AG08396 (cell line): ENCODE measurements at places on chromosomes 13 and 19.
A peak's percentile ranks its signal among the peaks of the same experiment; 100 is the strongest.

DNA sequence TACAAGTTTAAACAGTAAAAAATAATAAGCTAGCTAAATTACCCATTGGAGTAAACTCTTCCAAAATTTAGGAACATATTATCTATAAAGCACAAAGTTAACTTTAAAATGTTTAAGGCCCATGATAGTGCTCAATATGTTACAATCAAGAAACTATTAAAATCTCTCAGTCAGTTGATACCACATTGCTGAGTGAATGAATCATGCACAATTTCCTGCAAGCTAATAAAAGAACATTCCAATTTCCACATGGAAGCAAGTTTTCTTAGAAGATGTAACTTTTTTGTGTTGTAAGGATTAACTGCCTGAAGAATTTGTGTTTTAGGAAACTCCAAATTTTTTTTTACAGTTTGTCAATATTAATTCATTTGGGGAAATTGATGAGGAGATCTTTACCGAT is 666.6 kb downstream of the SLITRK1 start:
- peak; percentile 2 for DNase-seq

- no peak for DNase-seq
Measured at GRCh38 chr19:12425236-12425887, 15.5 kb downstream of the ZNF443 start.

DNA sequence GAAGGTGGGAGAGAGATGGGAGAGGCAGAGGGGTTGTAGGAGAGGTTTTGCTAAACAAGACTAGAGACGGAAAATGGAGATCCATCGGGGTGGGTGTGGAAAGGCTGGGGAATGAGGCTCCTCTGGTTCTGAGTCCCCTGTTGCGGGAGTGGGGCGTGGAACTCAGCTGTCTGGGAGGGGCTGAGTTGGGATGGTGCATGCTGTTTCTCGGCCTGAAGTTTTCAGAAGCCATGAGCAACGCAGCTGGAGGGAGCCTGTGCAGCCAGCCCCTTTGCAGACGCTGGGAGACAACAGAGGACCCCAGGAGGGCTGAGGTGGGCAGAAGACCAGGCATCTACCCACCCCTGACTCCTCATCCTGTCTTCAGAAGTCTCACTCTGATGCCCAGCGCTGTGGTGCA is 7.4 kb upstream of the GIPR start:
- peak; percentile 6 for DNase-seq

- DNase-seq, result no peak
Measured at GRCh38 chr13:102033857-102034331, 368.0 kb downstream of the FGF14 start.

- no peak for DNase-seq
Measured at GRCh38 chr19:30084390-30084819, 142.4 kb downstream of the URI1 start.

DNA sequence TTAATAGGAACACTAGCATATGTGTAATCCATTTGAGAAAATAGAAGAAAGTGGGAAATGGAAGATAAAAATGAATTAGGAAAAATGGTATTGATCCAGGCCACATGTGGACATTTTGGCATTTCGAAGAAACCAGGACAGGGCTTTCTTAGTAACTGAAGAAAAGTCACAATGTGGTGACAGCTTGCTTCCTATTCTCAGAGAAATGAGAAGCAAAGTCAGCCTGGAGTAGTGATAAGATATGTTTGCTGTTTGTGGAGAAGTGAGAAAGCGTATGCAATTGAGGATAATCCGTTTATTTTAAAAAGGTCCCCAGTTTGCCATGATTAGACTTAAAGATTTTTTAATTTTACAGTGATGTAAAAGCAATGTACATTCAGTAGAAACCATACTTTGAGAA is 127.9 kb downstream of the SLITRK6 start:
- DNase-seq, result no peak

DNA sequence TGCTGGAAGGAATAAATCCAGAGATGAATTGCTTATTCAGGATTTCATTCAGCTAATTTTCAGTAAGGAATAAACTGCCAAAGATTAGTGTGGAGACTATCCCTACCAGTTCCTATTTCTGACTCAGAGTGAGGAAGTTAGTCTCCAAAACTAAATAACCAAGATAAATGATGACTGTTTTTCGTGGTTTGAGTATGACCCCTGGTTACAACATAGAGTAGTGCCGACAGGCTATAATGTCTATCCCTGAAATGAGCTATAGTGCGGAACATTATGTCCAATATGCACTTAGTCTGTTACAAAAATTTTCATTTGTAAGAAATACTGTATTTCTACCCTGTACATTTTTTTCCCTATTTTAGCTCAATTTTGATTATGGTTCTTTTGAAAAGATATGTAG is 51.4 kb downstream of the NBEA start:
- DNase-seq, result no peak

GRCh38 chr13:113666329-113666670 is 719 bp upstream of the GRK1 start:
- no peak for DNase-seq

DNA sequence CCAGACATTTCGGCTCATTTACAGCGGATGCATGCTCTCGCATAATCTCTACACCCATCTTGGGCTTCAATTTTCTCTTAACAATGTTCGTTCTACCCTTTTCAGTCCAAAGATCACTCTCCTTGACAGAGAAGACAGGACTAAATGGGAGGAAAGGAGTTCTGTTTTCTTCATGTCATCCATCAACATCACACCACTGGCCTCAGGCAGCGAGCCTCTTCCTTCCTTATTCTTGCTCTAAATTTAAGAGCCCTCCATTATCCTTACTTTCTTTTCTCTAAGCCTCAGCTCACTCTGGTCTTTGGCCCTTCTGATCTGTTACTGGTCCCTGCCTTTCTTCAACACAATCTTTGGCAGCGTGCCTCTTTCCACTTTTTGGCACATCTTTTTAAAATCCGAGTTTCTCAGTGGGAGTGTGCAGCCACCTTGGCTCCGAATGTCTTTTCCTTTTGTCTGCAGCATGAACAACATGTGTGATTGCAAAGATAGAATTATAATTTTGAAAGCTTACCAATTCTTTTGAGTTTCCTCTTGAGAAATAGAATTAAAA is 98.7 kb downstream of the FAM216B start:
- no peak for DNase-seq

- no peak for DNase-seq
Measured at GRCh38 chr13:100341327-100341726, 247.3 kb downstream of the GGACT start.

- peak; percentile 73 for DNase-seq
Measured at GRCh38 chr19:18789883-18790565, 1.1 kb downstream of the COMP start.

GRCh38 chr19:48484931-48485612 is 15.9 kb downstream of the CYTH2 start:
- DNase-seq, result no peak

DNA sequence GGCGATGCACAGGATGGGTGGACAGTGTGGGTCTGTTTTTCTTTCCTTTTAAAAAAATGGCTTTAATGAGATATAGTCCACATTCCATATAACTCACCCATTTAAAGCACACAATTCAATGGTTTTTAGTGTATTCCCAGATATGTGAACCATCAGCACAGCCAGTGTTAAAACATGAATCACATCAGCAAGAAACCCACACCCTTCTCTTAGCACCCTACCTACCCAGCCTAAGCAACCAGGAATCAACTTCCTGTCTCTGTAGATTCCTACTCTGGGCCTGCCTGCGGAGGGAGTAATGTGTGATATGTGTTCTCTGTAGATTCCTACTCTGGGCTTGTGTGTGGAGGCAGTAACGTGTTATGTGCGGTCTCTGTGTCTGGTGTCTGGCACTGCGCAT is 11.9 kb downstream of the TMEM255B start:
- no peak for DNase-seq

DNA sequence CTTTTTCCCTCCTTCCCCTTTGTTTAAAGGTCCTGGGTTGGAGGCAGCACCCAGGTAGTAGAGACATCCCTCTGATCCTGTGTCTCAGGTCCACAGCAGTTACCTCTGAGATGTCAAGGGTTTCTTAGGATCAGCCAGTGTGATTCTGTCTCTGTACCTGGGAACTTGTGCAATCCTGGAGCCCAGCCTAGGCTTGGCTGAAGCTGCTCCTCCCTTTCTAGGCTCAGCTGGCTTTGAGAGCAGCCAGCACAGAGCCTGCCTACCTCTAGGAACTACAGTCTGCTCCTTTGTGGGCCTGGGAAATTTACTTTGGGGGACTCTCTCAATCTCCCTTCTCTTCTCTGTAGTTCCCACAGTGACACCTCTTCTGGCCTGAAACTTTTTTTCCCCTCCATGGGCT is 171.6 kb downstream of the MTUS2 start:
- no peak for DNase-seq

DNA sequence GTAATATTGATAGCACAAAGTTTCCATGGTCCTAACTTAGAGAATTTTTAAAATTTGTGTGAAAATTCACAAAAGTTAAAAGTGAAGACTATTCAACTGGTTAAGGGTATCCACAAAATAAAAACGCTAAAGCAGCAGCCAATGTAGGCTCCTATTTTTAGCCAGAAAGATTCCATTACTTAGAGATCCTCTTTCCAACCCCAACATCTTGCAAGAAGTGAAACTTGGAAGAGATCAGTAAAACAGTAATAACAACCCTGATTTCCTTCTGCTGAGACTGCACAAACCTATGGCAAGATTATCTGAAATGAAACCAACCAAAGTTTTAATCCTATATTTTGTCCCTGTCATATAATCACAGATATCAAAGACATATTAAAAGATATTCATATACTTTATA is 8.5 kb downstream of the TBC1D4 start:
- DNase-seq, result no peak

GRCh38 chr13:98853771-98854221 is 101.3 kb upstream of the SLC15A1 start:
- peak; percentile 39 for DNase-seq

DNA sequence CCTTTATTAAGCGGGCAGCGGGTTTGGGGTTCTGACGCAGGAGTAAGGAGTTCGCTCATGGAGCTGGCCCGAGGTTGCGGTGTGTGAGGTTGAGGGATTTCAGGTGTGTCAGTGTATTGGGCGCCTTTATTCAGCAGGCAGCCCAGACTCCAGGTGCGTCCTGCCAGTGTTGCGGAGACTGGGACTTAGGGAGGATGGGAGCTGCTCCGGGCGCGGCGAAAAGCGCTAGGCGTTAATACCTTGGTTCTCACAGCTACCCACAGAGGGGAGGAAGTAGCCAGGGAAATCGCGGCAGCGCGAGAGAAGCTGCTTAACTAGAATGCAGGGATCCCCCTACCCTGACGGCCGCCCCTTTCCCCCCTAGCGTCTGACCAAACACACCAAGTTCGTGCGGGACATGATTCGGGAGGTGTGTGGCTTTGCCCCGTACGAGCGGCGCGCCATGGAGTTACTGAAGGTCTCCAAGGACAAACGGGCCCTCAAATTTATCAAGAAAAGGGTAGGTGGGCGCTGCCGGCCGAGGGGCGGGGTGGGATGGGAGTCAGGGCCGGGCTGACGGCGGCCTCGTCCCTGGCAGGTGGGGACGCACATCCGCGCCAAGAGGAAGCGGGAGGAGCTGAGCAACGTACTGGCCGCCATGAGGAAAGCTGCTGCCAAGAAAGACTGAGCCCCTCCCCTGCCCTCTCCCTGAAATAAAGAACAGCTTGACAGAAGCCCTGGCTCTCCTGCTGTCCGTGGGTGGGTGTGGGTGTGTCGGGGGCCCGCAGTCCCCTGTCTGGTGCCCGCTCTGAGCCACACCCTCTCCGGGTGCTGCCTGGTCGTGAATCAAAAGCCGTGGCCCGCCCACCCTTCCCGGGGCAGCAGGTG is 1.1 kb downstream of the RPL36 start:
- peak; percentile 52 for DNase-seq

GRCh38 chr13:109784590-109785140 is 1.7 kb downstream of the IRS2 start:
- peak; percentile 86 for DNase-seq

DNA sequence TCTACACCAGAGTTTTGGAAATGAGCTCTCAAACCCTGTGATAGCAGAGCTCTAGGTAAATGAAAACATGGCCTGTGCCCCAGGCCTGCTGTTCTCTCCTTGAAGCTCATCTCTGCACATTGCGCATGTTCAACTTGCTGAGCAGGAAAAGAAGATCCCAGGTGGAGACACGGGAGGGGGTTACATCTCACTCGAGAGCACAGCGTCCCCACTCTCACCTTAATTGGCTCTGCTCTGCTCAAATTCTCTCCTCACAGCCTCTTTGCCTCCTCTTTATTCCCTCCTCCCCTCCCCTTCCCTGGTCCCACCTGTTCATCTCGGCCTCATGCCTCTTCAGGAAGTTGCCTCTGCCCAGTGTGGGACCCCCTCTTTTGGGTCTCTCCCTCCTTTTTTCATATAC is 44.7 kb downstream of the RGCC start:
- DNase-seq, result no peak

- DNase-seq, result no peak
Measured at GRCh38 chr19:32543115-32543900, 37.7 kb upstream of the PDCD5 start.

DNA sequence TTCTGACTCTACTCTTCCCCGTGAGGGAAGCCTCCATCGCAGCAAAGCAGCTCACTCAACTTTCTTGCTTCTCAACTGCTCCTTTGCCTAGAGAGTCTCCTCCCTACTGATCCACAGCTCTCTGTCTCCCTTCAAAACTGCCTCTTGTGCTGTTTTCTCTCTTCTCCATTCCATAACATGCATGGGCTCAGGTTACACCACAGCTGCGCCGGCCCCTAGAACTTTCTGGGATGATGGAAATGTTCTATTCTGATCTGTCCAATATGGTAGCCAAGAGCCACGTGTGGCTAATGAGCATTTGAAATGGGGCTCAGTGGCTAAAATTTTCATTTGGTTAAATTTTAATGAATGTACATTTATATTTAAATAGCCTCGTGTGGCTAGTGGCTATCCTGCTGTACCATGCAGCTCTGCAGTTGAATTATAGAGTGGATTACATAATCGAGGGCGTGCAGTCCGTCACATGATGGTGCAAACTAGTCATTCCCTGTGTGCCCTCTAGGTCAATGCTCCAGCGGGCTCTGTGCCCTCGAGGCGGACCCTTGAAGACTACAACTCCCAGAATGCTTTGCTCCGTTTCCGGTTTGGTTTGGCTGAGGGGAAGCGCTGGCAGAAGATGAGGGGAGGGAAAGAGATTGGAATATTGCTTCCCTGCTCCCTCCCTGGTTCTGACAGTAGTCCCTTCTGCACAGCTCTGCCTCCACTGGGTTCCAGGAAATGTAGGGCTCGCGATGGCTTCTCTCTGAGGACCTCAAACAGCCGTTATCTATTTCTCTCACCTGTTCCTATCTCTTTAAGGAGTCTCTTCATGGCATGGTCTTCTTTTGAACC is 109.8 kb downstream of the CACNA1A start:
- peak; percentile 52 for DNase-seq

DNA sequence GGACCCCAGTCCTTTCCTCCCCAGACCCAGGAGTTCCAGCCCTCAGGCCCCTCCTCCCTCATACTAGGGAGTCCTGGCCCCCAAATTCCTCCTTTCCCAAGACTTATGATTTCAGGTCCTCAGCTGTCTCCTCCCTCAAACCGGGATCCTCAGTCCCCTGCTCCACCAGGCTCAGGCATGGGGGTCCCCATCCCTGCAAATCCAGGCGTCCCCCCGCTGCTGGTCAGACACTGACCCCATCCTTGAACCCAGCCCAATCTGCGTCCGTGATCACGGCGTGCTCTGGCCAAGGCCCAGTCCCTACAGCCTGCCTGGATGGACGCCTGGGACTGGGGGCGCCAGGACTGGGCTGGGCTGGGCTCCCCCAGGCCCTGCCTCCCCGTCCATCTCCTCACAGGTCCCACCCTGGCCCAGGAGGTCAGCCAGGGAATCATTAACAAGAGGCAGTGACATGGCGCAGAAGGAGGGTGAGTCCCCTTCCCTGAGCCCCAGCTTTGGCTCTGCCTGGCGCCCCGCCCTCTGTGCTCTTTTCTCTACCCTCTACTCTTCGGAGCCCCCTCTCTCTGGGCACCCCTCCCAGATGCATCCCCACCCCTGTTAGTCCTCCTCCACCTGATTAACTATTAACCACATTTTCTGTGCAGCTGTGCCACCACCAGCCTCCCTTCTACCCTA is 672 bp downstream of the HPN start:
- DNase-seq, result no peak

GRCh38 chr13:75797239-75797638 is 161.1 kb downstream of the LMO7 start:
- DNase-seq, result no peak
